ENCODE measurements at places on chromosomes 5 and 9. TPM values are rescaled to one million over a fixed set of nuclear protein-coding genes. Genes with fewer than 3 reads are reported as not detected.

The HMMR gene
- 0.42 TPM for total RNA-seq

The FBXO4 gene
- total RNA-seq = 18.6 TPM

The CDKN2B-AS1 gene
- total RNA-seq = 0.60 TPM

DNA sequence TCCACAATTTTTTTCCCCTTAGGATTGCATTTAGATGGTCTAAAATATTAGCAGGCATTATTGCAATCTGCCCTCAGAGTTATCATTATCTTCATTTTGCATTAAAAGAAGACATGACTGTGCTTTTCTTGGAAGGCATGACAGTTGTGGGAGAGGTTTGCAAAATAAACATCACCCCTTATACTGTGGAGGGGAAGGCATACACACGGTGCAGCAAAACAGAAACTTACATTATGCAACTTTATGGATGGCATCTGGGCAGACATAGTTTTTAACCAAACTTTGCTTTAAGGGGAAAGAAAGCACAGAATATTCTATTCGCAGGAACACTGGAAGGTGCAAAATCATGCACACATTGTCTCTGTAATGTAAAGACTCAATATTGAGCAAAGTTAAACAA is 505.8 kb upstream of the ADAMTS16 start:
- no peak for DNase-seq

DNA sequence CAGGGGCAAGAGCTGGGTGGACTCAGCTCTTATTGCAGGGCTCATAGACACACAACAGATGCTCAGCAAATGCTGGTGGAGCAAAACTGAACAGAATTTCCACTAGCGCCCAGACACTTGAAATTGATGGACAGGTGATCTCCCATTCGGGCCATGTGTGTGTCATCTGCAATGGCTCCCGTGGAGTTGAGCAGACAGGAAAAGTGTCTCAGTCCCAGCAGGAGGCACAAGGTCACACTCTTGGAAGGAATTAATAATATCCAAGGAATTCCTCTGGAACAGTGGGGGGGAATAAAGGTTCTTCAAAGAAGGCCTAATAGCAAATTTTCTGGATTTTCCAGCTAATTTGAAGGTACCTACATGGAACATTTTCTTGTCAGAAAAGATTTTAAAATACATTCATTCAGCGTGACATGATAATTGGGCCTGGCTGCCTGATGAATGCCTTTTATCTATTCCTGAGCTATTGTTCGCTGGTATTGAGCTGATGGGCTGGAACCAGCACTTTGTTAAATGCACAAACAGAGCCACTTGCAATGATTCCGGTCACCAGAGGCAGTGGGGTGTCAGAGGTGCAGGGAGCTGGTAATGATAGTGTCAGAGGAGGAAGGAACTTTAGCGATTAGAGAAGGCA is 31.5 kb upstream of the ALDH1B1 start:
- no peak for DNase-seq

- no peak for DNase-seq
Observed at GRCh38 chr9:118455788-118456187, 751.6 kb downstream of the TLR4 start.

DNA sequence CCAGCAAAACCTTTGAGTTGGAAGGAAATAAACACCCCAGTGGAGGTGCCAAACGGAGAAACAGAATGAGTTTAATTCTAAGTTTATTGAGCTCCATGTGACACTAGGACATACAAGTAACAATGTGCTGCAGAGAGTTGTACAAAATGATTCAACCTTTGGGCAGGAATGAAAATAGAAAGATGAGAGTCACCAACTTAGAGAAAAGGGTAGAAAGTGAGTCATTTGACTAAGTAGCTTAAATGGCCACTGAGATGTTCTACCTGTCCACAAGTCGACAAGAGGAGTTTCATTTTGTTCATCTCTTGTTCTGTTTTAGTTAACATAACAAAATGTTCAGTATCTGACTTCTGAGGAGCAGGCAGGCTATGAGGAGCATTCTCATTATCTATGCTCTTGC is 284.7 kb downstream of the NR2F1-AS1 start:
- no peak for DNase-seq

GRCh38 chr9:119078015-119078414 is 291.2 kb downstream of the BRINP1 start:
- no peak for DNase-seq

DNA sequence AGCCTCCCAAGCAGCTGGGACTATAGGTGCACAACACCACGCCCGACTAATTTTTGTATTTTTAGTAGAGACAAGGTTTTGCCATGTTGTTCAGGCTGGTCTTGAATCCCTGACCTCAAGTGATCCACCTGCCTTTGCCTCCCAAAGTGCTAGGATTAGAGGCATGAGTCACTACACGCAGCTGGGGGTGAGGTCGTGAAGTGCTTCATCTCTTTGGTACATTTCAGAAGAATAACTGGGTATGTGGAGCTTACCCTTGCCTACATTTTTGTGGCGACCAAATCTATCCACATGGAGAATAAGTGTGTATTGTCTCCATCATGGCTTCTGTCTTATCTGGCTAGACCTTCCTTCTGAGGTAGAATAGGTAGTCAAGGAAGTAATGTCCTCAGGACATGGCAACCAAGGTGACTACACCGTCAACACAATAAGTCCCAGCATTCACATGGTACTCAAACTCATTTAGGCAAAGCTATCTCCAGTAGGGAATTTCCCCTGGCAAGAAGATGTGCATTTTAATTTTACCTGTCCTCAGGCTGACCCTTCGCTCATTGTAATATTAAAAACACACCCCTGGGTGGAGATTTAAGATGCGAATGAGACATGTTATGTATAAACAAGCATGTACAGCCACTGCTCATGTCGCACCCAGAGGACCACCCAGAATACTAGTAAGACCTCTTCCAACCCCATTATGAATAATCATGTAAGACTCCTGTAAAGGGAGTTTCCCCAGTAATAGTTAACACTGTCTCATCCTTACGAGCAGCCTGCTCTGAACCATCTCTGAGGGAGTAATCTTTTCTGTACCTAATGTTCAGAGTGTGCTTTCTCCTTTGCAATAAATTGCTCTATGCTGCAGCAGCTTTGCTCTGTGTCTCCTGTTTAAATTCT is 1173.2 kb downstream of the TAF11L14 start:
- DNase-seq = no peak

DNA sequence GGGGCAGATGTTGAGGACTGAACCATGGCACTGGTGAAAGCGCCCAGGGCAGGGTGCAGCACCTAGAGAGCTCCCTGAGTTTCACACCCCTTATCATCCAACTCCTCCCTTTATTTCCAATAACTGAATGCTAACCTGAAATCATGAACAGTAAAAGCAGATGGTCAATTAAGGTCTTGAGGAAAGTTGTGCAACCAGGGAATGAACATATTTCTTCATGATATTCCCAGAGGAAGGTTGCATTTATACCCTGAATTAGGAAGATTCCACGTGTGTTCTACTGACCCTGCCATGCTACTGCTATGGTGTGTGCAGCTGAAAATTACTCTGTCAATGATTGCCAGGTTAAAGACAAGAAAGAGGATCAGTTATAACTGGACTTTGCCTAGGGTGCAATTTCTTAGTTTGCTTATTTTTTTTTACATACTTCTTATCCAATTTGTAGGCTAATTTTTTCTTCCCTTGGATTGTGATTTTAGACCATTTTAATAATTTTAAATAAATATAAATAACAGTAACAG is 319.8 kb downstream of the SEMA5A start:
- DNase-seq = no peak
